ENCODE measurements at places on chromosomes 13 and 19.
A peak's percentile ranks its signal among the peaks of the same experiment; 100 is the strongest.

GRCh38 chr19:58366585-58367430, 4.3 kb upstream of the ZNF497 start:
- DNase-seq, result no peak

DNA sequence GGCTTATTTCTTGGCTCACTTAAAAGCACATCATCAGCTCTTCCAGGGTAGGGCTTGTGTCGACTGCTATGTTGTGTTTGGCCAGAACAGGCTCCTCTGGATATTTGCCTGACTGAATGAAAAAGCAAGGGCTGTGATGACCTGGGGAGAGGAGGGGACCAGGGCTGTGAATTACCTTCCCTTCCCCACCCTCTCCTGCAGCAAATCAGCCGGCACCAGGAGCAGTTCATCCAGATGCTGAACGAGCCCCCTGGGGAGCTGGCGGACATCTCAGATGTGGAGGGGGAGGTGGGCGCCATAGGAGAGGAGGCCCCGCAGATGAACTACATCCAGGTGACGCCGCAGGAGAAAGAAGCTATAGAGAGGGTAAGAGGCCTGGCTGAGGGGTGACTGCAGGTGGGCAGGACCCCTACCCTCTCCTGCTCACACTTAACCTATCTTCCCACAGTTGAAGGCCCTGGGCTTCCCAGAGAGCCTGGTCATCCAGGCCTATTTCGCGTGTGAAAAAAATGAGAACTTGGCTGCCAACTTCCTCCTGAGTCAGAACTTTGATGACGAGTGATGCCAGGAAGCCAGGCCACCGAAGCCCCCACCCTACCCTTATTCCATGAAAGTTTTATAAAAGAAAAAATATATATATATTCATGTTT, 4.4 kb downstream of the GADD45GIP1 start:
- DNase-seq, result no peak

- DNase-seq, result no peak
These were observed 6.7 kb downstream of the ZNF793 start for GRCh38 chr19:37513397-37513796.

- no peak for DNase-seq
These were observed 309.6 kb downstream of the RFC3 start for GRCh38 chr13:34127523-34127922.

GRCh38 chr19:4728871-4729270, 5.2 kb upstream of the DPP9 start:
- no peak for DNase-seq

GRCh38 chr13:36737524-36738083, 63.8 kb downstream of the SERTM1 start:
- DNase-seq, result no peak

DNA sequence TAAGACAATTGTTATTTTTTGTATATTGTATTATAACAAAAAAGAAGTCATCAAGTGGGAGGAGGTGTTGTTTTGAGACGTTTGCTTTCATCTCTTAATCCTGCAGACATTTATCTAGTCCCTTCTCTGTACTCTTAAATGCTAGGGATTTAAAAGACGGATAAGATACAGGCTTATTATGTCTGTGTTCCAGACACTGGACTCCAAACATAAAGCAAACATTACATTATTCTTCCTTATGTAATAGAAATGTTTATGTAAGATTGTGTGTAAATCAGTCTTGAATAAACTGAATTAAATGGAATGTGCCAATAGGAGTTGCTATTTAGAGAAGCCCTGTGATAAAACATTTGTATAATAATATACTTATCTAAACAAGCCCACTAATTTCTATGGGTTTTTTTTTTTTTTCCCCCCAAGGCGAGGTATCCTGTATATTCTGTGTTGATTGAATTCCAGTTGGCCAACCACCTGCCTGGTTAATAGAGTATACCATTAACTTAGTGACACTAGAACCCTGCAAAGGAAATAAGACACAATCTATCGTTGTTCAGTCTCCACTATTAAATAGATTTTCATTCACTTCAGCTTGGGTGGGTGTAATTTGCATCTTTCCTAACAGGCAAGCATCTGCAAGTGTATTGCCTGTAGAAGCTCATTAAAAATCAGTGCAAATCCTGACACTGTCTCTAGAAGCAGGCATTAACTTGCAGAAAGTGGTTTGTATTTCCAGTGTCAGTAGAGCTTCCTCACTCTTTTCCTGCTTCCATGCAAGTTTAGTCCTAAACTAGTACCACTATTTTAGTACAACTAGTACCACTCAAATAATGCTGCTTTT, 69.0 kb downstream of the LRCH1 start:
- DNase-seq, result no peak

GRCh38 chr19:35587321-35587720, 1.3 kb downstream of the PMIS2 start:
- no peak for DNase-seq

DNA sequence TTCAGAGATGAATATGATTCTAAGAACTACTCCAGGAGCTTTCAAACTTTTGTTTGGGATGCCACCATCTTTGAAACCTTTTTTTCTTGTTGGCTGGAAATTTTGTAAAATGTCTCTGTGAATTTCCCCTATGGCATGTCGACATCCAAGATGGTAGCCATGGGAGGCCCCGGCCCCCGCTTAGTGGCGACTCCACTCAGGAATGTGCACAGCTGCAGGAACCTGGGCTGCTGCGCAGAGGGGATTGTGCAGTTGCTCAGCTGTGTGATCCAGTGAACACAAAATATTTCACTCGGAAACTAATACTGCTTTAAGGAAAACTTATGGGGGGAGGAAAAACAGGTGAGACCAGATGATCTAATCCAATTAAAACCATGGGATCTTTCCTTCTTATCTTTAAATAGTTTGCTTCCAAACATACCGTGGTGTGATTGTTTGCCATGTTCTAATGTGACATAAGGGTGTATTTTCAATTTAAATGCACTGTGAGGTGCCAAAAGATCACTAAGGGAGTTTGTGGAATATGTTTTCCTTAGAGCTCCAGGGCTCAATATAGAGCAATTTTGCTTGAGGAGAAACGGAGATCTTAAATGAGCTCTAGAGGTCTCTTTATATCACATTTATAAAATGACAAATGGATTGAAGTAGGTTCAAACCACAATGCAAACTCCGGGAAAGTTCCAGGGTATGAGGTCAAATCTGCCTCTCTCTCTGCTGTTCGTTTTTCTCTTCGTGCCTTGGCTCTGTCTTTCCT, 497.7 kb downstream of the FGF9 start:
- peak; percentile 56 for DNase-seq

DNA sequence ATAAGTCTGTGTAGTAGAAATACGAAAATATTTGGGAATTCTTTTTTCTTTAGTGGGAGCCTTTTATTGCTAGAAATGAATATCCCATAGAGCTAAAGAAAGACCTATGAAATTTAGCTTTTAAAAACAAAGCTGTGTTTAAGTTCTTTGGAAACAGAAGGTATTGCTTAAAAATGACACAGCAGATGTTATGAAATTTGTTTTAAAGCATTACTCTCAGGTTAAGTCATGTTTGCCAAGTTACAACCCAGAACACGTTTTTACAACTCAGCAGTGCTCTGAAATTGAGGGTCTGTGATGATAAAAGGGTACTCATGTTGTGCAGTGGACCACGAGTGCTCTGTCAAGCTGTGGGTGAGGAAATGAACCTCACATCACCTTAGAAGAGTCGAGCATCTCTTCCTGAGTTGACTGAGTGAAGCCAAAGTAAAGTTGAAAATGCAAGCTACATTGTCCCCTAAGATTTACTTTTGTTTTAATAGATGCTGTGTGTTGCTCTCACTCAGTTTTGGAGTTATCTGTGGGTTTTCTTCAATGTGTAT, 161.1 kb downstream of the SHISA2 start:
- DNase-seq, result no peak

- DNase-seq, result no peak
These were observed 31.0 kb downstream of the PTPRS start for GRCh38 chr19:5309438-5310204.

DNA sequence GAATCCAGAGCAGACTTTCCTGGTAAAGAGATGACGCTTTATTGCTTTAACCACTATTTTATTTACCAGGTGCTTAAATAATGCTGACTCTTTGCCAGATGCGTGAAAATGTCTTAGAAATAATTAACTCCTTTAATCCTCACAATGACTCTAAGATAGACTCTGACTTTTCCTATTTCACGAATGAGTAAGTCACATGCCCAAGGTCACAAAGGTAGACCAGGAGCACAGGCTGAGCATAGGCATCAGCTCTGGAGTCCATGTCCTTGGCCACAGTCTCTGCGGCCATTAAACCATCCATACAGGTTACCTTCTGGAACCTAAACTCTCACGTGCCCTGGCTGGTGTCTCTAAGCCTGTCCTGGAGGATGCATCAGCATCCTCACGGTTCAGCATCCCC, 87.3 kb downstream of the ERCC5 start:
- DNase-seq, result no peak

DNA sequence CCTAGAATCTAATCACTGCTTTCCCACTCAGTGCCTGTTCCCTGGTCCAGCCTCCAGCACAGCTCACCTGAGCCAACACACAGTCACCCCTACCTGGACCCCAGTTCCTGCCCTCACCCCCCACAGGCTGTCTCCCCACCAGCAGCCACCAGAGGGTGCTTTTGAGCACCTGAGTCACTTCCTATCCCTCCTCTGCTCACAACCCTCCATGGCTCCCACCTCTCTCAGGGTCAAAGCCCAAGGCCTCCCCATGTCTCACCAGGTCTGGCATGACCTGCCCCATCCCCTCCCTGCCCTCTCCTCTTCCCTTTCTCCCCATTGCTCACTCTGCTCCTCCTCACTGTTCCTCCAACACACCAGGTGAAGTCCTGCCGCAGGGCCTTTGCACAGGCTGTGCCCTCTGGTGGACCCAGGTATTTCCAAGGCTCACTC, 7.1 kb upstream of the DPP9 start:
- DNase-seq, result no peak

DNA sequence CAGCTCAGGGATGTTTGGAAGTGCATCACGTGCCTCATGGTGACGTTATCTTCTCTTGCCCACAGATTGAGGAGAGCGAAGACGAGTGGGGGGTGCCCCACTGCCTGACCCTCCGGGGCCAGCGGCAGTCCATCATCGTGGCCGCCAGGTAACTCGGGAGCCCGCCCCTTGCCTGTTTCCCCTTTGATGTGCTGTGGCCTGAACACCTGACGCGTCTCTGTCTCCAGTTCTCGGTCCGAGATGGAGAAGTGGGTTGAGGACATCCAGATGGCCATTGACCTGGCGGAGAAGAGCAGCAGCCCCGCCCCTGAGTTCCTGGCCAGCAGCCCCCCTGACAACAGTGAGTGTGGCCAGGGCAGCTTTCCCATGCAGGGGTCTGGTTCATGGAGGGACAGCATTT, 137.0 kb downstream of the STK24 start:
- no peak for DNase-seq

DNA sequence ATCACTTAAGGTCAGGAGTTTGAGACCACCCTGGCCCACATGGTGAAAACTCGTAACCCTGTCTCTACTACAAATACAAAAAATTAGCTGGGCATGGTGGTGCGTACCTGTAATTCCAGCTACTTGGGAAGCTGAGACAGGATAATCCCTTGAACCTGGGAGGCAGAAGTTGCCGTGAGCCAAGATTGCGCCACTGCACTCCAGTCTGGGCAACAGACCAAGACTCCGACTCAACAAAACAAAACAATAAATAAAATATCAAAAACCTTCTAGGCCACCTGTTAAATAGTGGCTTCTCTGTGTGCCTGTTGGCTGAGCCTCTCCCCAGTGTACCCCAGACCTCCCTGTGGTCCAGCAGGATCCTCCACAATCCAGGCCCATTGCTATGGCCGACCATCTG, 3.3 kb upstream of the PSMD8 start:
- DNase-seq, result no peak

DNA sequence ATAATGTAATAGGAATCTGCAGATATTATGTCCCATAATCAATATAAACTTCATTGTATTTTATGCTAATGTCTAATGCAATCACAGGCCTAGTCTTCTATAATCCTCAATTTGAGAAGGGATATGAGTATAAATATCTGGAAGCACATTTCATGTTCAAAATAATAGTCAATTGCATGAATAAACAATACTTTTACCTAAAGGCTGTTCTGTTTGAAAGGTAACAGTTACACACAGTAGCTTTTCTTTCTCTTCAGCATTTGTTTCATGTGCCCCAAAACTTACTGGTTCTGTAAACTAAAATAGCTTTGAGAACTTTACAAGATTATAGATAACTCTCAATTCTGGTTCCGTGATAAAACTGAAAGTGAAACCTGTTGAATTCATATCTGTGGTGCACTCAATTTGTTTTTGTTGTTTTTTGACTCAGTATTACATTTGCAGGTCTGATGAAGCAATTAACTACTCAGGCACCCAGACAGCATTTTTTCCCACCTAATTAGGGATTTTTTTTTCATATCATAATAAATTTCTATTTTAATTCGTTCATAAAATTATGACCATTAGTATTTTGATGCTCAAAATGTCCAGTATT, 1193.8 kb downstream of the SLITRK1 start:
- DNase-seq, result no peak

GRCh38 chr19:58471736-58472135, 4.4 kb upstream of the ZNF446 start:
- DNase-seq, result no peak

DNA sequence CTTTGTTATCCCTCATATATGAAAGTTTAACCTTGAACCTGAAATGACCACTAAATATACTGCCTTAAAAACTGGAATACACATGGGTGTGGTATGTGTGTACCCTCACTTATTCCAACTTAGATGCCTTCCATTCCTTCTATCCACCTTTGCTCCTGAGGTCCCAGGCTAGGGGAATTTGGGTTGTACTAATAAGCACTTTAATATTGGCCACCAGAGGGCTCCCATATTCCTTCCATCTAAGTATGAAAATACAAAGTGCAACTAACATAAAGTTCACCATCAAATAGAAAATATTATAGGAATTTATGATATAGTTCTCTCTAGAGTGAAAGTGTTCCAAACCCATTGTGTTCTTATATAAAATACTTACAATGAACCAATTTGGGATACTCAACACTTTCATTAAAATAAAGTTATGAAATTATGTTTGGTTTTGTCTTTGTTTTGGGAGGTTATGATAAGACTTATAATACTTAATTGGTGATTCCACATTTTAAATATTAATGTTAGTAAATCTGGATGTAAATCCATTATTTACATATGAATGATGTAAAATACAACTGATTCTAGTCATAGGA, 62.3 kb downstream of the ITGBL1 start:
- DNase-seq, result peak; percentile 24

- DNase-seq, result peak; percentile 86
These were observed 1.5 kb upstream of the GADD45B start for GRCh38 chr19:2474232-2475017.

GRCh38 chr13:26787961-26788360, 27.4 kb upstream of the GPR12 start:
- DNase-seq, result no peak

- no peak for DNase-seq
These were observed 1.2 kb upstream of the NUP62 start for GRCh38 chr19:49930483-49931011.

DNA sequence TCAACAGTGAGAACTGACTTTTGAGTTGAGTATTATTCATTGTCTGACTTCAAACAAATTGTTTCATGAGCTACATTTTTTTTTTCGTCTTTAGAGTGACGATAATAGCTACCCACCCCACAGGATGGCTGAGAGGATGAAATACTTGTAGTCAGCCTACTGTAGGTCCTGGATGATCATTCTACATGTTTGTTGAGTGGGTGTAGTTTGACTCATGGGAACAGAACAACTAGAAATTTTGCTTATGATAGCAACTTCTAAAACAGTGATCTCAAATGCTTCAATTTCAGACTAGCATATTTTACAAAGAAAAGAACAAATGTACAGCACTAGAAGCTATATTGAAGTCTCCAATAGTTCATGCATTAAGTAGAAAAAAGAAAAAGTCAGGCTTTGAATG, 651.8 kb downstream of the PCDH9 start:
- no peak for DNase-seq

Measured in SJCRH30 (cell line).